ENCODE measurements at places on chromosomes 3 and 15.

- no peak for DNase-seq
These were observed 291.7 kb downstream of the MEX3B start for GRCh38 chr15:81754078-81754477.

DNA sequence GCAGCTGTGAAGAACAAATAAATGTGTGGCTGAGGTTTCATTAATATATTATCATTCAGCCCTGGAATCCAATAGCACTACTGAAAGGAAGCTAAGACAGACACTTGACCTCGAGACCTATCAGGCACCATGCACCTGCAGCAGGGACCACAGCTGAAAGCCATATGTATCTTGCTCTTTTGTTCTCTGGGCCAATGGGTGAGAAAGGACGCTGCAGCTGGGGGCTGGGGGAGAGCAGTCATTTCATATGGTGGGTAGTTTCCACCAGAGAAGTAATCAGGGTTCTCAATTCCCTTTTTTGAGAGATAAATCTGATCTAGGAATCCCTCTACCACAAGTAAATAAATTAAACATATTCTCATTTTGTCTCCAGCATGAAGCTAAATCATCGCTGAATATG is 225.6 kb upstream of the STRIT1 start:
- DNase-seq, result no peak

- DNase-seq, result no peak
These were observed 14.0 kb upstream of the SMAD3 start for GRCh38 chr15:67051088-67052045.

DNA sequence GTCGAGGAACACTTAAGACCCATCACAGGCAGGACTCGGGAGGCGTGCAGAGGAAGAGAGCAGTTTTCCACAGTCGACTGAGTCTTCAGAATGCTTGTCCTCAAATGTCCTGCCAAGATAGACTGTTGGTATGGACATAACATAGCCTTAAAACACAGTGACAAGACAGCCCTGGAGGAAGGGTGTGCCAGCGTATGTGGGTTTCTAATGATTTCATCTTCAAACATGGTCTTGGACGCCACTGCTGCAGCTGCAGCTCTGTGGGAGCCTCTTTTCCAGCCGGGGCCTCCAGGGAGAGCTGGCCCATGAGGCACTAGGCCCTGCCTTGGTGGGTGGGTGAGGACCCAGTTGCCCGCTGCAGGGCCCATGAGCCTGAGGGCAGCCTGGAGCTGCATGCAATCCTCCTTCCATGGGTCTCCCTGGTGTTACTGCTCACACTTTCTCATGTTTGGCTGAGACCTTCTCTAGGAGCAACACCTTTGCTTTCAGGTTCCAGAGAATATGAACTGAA is 198.6 kb downstream of the KLF13 start:
- no peak for DNase-seq

GRCh38 chr3:136626493-136626892 is 125.7 kb downstream of the STAG1 start:
- DNase-seq, result no peak

DNA sequence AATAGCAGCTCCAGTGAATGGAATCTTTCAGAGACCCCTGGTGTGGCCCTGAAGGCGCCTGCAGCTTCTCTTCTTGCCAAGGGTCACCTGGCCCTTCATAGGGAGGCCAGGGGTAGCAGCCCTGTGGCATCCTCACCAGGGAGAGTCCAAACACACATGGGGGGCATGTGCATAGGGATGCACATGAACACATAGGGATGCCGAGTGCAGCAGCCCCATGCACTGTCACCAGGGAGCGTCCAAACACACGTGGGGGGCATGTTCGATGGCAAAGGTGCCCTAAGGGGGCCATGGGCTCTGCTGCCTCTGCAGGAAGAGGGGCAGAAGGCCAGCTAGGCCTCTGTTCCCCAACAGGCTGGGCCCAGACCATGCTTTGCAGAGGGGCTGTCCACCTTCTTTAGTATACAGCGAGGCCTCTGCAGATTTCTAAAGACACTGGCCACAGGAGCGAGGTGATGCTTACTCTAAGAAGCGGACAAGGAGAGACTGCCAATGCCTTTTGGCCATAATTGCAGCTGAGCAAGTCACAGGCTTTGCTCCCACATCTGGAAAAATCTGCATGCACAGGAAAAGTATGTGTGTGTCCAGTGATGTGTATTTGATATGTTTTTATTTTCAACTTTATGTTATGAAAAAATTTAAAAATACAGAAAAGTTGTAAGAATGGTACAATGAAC is 21.0 kb downstream of the ANAPC13 start:
- DNase-seq, result peak; percentile 58

GRCh38 chr3:99256788-99257187 is 355.3 kb upstream of the DCBLD2 start:
- DNase-seq, result no peak

DNA sequence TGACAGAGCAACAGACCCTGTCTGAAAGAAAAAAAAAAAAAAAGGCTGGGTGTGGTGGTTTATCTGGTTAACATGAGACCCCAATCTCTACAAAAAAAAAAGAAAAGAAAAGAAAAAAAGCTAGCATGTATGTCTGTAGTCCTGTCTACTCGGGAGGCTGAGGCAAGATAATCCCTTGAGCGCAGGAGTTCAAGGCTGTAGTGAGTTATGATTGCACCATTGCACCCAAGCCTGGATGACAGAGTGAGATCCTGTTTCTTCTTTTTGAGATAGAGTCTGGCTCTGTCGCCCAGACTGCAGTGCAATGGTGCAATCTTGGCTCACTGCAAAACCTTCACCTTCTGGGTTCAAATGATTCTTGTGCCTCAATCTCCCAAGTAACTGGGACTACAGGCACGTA is 8.4 kb upstream of the DHX30 start:
- DNase-seq, result no peak
